ENCODE measurements at places on chromosomes 4 and X.
A peak's percentile ranks its signal among the peaks of the same experiment; 100 is the strongest.

- DNase-seq = peak; percentile 2
These were observed 516.8 kb downstream of the SMARCA1 start for GRCh38 chrX:129006491-129006890.

DNA sequence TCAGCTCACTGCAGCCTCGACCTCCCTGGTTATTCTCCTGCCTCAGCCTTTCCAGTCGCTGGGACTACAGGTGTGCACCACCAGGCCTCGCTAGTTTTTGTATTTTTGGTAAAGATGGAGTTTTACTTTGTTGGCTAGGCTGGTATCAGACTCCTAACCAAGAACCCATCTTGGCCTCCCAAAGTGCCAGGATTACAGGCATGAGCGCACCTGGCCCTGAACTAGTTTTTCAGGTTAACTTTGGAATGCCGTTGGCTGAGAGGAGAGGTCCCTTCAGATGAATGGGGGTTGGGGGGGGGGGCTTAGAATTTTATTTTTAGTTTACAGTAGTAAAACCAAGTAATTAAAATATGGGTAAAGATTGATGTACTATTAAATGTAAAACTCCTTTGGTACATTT lies 23.4 kb upstream of the CWH43 start:
- no peak for DNase-seq

DNA sequence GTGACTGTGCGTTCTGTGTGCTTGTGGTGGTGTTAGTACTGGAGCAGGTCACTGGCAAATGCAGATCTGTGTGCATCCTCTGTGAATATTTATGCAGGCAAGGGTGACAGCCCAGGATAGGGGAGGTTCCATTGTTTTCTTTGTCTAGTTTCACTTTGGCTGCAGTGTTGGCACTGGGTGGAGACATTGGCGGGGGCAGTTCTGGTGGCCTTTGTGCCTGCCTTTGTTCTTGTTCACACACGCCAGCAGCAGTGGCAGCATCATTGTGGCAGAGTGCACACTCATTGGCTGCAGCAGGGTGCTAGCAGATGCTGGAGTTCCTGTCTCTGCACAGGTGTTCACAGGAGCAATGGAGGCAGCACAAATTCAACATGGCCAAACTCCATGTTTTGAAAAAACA lies 495.3 kb downstream of the UBE2NL start:
- no peak for DNase-seq

DNA sequence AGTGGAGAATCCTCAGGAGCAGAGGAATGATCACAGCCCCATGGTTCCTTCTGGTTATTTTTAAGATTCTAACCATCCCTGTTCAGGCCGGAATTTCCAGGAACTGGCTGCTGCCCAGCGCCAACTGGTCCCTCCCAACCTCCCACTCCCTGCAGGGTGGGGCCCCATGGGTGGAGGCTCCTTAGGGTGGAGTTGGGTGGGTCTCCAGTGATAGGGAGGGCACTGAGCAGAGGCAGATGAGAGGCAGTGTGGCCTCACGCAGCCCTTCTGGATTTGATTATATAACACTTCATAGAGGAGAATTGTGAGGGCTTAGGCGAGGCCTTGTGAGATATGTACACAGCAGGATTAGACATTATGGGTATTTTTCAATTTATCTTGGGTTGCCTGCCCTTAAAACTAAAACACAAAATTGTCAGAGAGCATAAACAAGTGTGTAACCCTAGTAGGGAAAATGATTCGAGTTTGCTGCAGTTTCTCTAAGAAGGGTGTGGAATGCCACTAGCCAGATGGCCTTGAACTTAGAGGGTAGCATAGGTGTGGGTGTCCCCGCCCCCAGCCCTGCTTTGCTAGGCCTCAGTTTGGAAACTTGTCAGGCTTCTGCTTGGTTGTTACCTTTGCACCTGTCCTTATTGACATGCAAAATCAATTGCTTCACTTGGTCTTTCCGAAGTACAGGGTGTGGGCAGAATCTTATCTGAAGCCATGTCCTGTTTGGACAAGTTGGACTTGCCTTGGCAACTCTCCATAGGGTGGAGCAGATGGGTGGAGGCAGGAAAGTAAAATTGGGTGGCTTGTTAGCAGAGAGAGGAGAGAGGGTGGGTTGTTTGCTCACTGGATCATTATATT lies 9.4 kb downstream of the KLF3 start:
- DNase-seq = peak; percentile 65

- DNase-seq = no peak
These were observed 149.8 kb upstream of the TBL1X start for GRCh38 chrX:9315086-9315485.

Data from A673 (cell line).